ENCODE measurements at places on chromosomes 16 and 17.

DNA sequence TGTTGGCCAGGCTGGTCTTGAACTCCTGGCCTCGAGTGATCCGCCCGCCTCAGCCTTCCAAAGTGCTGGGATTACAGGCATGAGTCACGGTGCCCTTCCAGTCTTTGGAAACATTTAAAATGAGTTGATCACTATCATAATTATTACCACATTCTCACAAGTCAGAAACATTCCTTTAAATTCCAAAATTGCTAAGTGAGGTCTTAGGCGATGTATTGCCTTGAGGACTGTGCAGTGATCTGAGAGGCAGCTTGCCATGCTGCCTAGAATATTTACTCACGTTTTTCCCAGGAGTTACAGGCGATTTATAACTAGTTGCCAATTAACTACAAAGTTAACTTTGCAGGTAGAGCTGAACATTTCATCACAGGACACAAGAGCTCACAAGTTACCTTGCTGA lies 5.7 kb upstream of the ATXN1L start:
- DNase-seq, result no peak
- no peak overlapping the region for H3K4me3 ChIP-seq
- no peak overlapping the region for H3K27ac ChIP-seq
- H3K36me3 ChIP-seq, result no peaks in the 10 kb centered on the region

GRCh38 chr16:75931043-75931442 lies 204.8 kb upstream of the CPHXL start:
- no peaks in the 10 kb centered on the region for H3K36me3 ChIP-seq
- no peaks in the 10 kb centered on the region for H3K4me1 ChIP-seq
- H3K27me3 ChIP-seq, result peaks cover 42% of the 10 kb centered on the region
- DNase-seq, result peak; percentile 33
- no peak overlapping the region for H3K27ac ChIP-seq

- no peaks in the 10 kb centered on the region for H3K27me3 ChIP-seq
- H3K27ac ChIP-seq, result peak overlapping the region; percentile 12
- H3K4me3 ChIP-seq, result no peak overlapping the region
- H3K4me1 ChIP-seq, result peaks cover 39% of the 10 kb centered on the region
Measured at GRCh38 chr17:48194097-48194550, 86.6 kb downstream of the SNX11 start.

GRCh38 chr16:67933805-67934204 lies 2.1 kb upstream of the CTRL start:
- H3K4me3 ChIP-seq, result peak overlapping the region; percentile 88
- H3K36me3 ChIP-seq, result no peaks in the 10 kb centered on the region
- H3K27me3 ChIP-seq, result no peaks in the 10 kb centered on the region

GRCh38 chr16:12721841-12722421 lies 81.8 kb downstream of the CPPED1 start:
- no peaks in the 10 kb centered on the region for H3K27me3 ChIP-seq
- H3K36me3 ChIP-seq, result no peaks in the 10 kb centered on the region
- H3K4me3 ChIP-seq, result no peak overlapping the region
- no peaks in the 10 kb centered on the region for H3K4me1 ChIP-seq
- DNase-seq, result no peak

GRCh38 chr17:64343833-64344637 lies 46.6 kb downstream of the PECAM1 start:
- no peak overlapping the region for H3K4me3 ChIP-seq
- H3K4me1 ChIP-seq, result peaks cover 32% of the 10 kb centered on the region
- no peaks in the 10 kb centered on the region for H3K36me3 ChIP-seq
- no peaks in the 10 kb centered on the region for H3K27me3 ChIP-seq

All from PC-3 (cell line).